ENCODE measurements at places on chromosomes 6 and 20. TPM values are rescaled to one million over a fixed set of nuclear protein-coding genes. Genes with fewer than 3 reads are reported as not detected.

The LZTS3 gene
- 1.8 TPM for total RNA-seq

The LY6G6D gene
- not detected for total RNA-seq

The CD109 gene
- 34.9 TPM for total RNA-seq

The SLPI gene
- 4.9 TPM for total RNA-seq

The SLC12A5 gene
- not detected for total RNA-seq

The SYNE1 gene
- 34.6 TPM for total RNA-seq
